ENCODE measurements at places on chromosomes 16 and 17.

DNA sequence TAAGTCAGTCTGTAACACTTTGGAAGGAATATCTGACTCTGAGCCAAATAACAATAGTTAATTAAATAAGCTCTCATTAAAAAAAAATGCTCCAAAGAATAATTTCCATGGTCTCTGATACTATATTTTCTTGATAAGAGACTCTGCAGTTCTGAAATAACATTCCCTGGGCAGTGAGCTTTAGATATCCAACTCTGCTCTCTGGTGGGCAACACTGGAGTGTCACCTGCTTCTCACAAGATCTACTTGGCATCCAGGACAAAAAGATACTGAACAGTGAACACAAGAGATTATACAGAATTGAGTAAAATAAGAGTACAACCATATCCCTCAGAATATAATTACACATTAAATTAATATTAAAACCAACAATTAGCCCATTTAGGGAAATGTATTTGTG lies 13.7 kb downstream of the BLMH start:
- DNase-seq = no peak

GRCh38 chr17:48746916-48747444 lies 18.4 kb upstream of the HOXB13 start:
- no peak for DNase-seq

DNA sequence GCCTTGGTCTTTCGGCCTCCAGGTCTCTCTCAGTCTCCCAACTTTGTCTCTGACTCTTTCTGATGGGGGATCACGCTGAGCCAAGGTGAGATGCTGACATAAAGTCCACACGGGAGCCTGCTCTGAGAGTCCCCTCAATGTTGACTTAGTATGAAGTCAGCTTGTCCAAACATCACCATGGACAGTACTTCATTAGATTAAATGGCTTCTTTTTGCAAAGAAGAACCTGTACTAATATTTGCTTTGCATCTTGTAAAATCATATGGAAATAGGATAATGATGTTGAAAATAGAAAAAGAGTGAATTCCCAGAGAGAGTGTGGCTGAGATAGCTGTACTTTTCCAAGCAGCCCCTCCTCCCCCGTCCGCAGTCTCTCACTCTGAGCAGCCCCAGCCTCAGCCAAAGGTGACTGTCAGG lies 56.7 kb upstream of the SIAH1 start:
- no peak for DNase-seq

DNA sequence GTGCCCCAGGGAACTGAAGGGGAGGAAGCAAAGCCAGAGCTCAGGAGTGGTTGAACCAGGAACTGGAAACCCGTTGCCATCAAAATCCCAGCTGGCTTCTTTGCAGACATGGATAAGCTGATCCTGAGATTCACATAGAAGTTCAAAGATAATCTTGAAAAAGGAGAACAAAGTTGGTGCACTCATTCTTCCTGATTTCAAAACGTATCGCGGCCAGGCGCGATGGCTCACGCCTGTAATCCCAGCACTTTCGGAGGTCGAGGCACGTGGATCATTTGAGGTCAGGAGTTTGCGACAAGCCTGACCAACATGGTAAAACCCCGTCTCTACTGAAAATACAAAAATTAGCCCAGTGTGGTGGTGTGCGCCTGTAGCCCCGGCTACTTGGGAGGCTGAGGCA lies 7.1 kb downstream of the RAP1GAP2 start:
- no peak for DNase-seq

GRCh38 chr17:77297693-77298666 lies 157.2 kb downstream of the SEC14L1 start:
- DNase-seq = no peak

DNA sequence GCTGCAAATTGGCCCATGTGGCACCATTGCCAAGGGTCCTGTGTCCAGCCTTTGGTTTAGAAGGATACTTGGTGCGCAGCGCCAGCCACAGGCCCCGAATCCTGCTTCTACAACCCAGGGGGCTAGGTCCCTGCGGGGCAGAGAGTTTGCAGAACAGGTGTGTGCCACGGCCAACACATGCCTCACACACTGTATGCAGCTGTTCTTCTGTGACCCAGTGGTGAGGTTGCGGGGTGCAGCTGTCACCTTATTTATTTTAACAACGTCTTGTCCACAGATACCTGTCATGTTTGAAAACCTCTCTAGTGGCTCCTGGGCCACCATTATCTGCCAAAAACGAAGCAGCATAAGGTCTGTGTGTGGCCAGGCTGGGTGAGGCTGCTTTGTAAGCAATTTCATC lies 11.6 kb downstream of the CBFA2T3 start:
- DNase-seq = peak; percentile 55

- DNase-seq = no peak
These were observed 147.5 kb upstream of the RBFOX1 start for GRCh38 chr16:7185165-7185564.

GRCh38 chr17:17943281-17943984 lies 28.8 kb downstream of the TOM1L2 start:
- DNase-seq = no peak

- no peak for DNase-seq
These were observed 45.6 kb downstream of the MAF start for GRCh38 chr16:79554912-79555311.

GRCh38 chr16:61289141-61289540 lies 747.1 kb downstream of the CDH8 start:
- DNase-seq = no peak

GRCh38 chr16:10386517-10387100 lies 748 bp downstream of the ATF7IP2 start:
- no peak for DNase-seq
